ENCODE measurements at places on chromosomes 3 and 15.

DNA sequence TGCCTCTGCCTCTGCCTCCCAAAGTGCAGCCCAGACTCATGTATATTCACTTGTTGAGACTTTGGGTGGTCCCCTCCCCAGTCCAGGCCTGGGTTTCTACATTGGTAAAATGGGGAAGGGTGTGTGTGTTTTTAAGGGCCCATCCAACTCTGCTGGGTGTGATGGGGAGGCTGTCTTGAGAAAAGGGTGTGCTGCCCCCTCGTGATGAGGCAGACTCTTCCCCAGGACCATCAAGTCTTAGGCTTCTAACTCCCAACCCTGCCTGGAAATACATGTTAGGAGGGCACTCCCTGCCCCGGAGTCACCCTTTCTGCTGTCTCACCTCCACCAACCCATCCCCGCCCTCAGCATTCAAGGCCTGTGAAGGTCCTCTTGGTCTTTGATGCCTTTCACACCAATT is 4.4 kb upstream of the PTPN23 start:
- DNase-seq: no peak

DNA sequence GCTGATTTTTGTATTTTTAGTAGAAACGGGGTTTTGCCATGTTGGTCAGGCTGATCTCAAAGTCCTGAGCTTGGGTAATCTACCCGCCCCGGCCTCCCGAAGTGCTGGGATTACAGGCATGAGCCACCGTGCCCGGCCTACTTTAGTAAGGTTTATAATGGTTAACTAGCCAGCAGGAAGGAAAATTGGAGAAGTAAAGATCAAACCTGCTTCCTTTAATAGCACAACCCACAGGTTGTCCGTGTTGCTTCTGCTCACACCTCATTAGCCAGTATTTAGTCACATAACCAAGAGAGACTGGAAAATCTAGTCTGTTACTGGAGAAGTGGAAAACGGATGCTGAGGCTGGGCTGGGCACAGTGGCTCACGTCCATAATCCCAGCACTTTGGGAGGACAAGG is 51.9 kb upstream of the TBL1XR1 start:
- no peak for DNase-seq

GRCh38 chr15:85401108-85401774 is 20.8 kb downstream of the AKAP13 start:
- no peak for DNase-seq

- no peak for DNase-seq
Measured at GRCh38 chr3:53287131-53287629, 31.4 kb upstream of the TKT start.

DNA sequence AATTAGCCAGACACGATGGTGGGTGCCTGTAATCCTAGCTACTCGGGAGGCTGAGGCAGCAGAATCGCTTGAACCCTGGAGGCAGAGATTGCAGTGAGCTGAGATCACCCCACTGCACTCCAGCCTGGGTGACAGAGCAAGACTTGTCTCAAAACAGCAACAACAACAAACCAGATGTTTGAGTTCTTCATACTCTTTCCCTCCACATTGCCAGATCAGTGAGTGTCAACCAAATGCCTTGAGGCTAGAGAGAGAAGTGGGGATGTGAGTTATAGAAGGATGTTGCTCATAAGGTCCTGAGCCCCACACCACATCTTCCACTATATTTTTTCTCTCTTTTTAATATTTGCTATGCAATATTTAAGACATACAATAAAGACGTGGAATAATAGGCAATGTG is 19.8 kb downstream of the MAPKBP1 start:
- no peak for DNase-seq

GRCh38 chr15:31206386-31207181 is 105.1 kb upstream of the TRPM1 start:
- no peak for DNase-seq
